ENCODE measurements at places on chromosomes 5 and 9.

- DNase-seq = no peak
These were observed 1068.3 kb upstream of the EDIL3 start for GRCh38 chr5:85453026-85453349.

DNA sequence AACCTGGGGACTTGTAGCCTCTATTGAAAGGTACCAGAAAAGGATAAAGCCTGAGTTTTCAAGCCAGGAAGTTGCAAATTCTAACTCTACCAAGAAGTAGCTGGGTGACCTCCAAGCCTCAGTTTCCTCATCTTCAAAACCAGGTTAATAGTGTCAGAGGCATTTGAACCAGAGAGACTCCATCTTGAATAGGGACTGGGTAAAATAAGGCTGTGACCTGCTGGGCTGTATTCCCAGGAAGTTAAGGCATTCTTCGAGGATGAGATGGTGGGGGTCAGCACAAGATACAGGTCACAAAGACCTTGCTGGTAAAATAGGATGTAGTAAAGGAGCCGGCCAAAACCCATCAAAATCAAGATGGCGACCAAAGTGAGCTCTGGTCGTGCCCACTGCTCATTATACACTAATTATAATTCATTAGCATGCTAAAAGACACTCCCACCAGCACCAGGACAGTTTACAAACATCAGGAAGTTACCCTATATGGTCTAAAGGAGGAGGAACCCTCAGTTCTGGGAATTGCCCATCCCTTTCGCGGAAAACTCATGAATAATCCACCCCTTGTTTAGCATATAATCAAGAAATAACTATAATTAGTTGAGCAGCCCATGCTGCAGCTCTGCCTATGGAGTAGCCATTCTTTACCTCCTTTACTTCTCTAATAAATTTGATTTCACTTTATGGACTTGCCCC lies 3.8 kb upstream of the SERINC5 start:
- DNase-seq = no peak

DNA sequence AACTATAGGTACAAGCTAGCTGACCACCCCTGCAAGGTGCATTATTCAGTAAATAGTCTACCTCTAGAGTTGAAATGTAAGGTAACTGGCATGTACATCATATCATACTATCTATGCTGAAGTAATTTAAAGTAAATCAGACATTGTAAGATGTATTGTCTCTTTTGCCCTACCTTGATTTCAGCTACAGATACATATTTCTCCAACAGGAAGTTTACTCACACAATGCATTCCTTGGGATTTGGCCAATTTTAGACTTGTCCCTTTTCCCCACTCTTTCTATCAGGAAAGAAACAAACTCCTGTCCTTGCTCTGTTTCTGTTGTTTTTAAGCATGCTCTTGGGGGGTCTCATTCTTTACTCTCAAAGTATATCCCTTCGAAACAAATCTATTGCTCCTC lies 58.5 kb upstream of the TSLP start:
- no peak for DNase-seq

GRCh38 chr5:141032626-141033025 lies 18.5 kb upstream of the PCDHB1 start:
- no peak for DNase-seq

GRCh38 chr9:88738709-88739108 lies 203.7 kb downstream of the NXNL2 start:
- no peak for DNase-seq

GRCh38 chr9:137149942-137150616 lies 11.1 kb downstream of the GRIN1 start:
- no peak for DNase-seq

Data from NCI-H1105 (cell line).